ENCODE measurements at places on chromosomes 5 and 9.

GRCh38 chr5:172413601-172414171 is 40.6 kb downstream of the SH3PXD2B start:
- no peak for DNase-seq

DNA sequence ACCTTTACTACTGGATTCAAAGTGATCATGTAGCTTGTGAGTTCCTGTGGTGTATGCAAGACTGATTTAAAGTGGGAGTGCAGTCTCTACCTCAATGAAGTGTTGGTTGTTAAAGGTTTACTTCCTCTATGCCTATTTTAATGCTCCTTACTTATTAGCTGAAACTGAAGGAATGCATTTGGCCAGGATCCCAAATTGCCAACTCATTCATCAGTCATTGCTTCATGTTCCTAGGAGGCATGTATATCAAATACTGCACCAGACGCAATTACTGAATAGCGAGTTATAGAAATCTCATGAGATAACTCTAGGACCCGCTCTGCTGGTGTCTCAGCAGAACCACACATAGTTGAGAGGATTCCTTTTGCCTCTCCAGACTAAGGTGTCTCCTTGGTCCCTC is 143.0 kb upstream of the RPS23 start:
- DNase-seq, result no peak

GRCh38 chr5:149528281-149529060 is 22.8 kb downstream of the CSNK1A1 start:
- DNase-seq, result no peak

GRCh38 chr5:116970318-116970717 is 395.7 kb upstream of the SEMA6A start:
- no peak for DNase-seq

- DNase-seq, result no peak
Observed at GRCh38 chr9:134966270-134966669, 48.6 kb upstream of the FCN1 start.

- DNase-seq, result no peak
Observed at GRCh38 chr5:29697785-29698414, 1495.6 kb upstream of the CDH6 start.
